ENCODE measurements at places on chromosomes 4 and X. TPM values are rescaled to one million over a fixed set of nuclear protein-coding genes. Genes with fewer than 3 reads are reported as not detected.

GRCh38 chr4:138740816-138741745, 274.5 kb upstream of the NOCT start:
- no peak for DNase-seq

- peak; percentile 41 for DNase-seq
Observed at GRCh38 chrX:38816155-38816554, 14.9 kb downstream of the MID1IP1 start.

DNA sequence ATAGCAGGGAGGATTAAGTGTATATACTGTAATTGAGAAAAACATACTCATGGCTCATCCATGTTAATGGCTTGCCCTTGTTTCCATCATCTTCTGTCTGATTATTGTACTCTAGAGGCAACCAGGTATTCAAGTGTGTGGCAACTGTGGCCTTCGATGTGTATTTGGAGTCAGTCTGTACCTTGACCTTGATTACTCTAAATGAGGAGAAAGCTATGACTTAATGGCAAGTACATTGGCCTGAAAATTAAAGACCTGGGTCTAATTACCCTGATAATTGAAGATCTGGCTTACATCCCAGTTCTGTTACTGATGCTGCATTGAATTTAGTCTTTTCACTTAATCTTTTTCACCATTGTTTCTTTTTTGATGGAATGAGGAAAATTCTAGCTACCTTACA, 409.2 kb downstream of the CCSER1 start:
- DNase-seq: no peak

DNA sequence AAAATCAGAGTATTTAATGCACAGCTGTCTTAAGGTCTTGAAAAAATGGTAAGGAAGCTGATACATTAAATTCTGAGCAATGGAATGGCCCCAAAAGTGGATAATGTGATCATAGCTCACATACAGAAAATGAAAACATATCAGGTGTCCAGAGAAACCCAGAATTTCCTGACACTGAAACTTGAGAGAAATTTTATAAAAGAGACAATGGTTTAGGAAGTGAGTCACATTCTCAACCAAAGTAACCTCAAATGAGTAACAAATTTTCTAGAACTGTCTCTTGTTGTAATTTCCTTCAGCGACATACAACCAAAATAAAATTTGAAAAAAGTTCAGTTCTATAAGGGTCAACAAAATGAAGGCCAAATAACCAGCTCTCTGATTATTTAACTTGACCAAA, 37.4 kb upstream of the PACRGL start:
- no peak for DNase-seq

- no peak for DNase-seq
Observed at GRCh38 chr4:177391287-177391686, 51.0 kb downstream of the AGA start.

The HSFX1 gene
- polyA plus RNA-seq: not detected

DNA sequence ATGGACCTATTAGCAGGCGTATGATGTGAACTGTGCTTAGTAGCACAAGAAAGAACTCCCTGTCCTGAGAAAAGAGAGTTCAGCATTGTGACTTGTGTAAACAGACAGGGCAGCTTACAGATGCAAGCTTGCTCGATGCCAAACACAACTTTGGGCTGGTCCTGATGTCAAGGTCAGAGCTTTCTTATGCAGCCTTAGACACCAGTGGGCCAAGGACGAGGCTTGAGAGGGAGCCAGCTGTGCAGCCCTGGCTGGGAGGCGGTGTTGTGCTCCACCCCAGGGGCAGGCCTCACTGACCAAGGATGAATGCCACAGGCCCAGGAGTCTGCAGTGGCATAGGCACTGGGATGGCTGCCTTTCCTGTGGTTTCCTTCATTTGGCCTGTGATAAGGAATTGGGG, 35.4 kb downstream of the JADE1 start:
- no peak for DNase-seq

DNA sequence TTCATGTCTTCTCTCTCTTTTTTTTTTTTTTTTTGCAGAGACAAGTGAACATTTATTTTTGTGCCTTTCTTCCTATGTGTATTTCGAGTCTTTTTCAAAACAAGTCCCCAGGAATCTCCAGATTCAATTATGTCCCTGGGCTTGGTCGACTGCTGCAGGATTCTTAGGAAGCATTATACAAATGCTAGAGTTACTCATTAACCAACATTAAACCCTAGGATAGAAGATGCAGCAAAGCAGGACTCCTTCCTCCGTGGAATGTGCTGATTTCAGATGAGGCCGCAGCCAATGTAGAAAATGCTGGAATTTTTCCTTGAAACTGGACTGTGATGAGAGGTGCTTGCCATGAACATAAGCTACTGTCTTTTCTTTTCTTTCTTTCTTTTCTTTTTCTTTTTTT, 3.4 kb downstream of the ZNF81 start:
- no peak for DNase-seq

DNA sequence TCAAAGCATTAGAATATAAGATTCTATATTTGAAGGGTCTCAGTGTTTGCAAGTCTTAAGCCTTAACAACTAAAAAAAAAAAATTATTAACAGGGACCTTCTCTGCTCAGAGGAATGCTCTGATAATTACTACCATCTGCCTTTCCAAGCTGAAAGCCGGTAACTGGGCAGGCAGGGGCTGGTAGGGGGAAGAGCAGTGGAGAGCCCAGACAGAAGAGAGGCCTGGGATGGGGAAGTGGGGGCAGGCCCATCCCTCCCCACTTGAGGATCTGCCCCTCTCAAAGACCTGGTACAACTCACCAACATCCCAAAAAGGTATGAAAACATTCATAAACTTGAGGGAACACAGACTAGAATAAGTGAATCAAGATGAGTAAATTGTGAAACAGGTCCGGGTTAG, 113.9 kb downstream of the QDPR start:
- no peak for DNase-seq

GRCh38 chrX:12878536-12878935, 11.7 kb downstream of the TLR7 start:
- no peak for DNase-seq

The TBC1D8B gene
- 0.50 TPM for polyA plus RNA-seq

The IQCM gene
- polyA plus RNA-seq: not detected

DNA sequence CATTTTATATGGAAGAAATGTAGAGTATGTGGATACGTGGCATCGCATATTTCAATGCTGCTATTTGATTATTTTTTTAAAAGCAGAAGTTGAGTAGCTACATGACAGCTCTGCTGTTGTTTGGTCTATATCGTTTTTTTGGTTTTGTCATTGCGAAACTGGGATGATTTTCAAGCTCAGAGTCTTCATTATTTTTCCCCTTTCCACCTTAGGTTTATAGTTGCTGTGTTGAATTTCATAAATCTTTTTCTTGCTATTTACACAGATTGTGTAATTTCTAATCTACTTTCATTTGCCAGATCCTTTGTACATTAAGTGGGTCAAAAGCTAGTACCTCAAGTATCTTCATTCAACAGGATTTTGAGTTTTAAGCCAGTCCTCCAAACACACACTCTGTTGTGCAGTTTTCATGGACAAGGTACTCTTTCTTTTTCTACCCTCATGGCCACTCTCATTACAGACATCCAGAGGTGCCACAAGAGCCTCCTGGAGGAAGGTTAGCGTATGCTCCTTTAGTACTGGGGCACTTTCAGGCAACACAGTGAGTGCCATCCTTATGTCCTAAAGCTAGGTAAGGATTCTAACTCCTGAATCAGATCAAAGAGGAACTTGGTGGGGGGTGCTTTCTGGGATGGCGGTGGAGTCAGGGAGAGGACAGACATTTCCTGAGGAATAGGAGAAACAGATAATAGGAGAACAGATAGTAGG, 123.2 kb downstream of the FHIP1A start:
- DNase-seq: no peak

DNA sequence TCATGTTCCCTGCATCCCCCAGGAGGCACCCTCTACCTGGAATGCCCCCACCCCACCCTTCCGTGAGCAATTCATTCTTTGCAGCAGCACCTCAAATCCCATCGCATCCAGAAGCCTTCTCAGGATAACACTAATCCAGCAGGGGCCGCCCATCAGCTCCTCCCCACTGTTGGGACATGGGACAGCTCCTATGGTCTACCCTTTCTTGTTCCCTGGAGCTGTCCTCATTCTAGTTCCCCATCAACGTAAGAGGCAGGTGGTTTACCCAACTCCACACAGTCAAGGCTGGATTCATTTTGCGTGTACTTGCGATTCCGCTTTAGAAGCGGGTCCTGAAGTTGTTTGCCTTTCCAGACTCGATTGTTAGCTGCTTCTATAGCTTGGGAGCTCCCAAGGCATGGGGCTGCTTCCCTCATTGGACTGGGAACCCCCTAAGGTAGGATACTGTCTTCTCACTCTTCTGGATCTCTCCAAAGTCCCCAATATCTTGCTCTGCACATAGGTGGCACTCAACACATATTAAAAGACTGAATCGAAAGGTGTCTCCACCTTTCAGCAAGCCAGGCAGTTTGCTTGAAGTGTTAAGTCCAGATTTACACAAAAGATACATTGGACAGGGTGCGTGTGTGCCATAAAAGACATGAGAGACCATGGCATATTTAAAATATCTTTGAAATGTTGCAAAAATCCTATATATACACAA, 942 bp upstream of the APLN start:
- DNase-seq: peak; percentile 33

DNA sequence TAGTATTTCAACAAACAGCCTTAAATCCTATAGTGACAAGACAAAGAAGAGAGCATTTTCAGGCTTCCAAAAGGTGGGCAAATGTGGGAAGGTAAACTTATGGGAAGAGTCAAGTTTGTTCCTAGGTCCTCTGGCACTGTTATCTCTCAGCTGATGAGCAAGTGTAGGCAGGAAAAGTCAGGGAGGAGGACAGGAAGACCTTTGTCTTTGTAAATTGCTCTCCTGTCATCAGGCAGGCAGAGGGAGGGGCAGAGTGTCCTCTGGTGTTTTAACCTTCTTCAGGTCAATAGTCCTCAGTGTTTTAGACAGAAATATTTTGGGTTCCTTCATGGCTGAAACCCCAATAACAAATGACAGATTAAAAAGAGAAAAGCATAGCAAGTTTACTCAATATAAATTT, 13.5 kb upstream of the GEMIN8 start:
- DNase-seq: no peak

The NDST3 gene
- not detected for polyA plus RNA-seq

The H2BW2 gene
- polyA plus RNA-seq: not detected

- DNase-seq: no peak
Observed at GRCh38 chr4:43276321-43276720, 383.8 kb downstream of the GRXCR1 start.

GRCh38 chr4:10161146-10161545, 44.5 kb upstream of the WDR1 start:
- no peak for DNase-seq

DNA sequence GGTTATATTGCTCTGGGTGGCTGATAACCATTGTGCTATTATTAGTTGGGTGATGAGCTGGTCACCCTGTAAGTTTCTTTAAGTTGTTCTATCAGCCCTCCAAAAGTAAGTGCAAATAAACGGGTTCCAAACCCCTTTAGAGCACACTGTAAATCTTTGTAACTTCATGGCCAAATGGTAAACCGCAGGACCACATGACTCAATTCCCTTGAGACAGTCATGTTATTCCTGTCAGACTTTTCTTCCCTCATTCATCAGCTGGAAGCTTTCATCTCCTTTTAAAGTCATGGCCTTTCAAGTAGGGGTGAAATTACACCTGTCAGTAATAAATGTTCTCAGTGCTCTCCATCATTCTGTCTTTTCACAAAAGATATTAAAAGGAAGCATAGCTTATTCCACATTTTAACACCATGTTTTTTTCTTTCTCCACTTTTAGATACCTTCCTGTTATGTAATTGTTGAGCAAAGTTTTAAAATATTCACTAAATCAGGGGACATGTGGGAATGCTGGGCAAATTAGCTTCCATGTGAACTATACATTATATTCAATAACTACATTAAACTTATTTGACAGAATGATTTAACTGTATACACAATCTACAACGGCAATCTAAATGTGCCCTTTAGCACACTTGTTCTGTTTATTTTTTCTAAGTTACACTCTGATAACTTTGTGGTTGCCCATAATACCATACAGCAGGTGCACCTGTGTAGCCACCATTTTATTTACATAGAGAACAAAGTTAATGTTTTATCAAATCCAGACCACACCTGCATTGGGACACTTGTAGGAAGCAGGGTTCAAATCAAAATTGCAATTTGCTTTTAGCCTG, 275.5 kb downstream of the CFAP299 start:
- no peak for DNase-seq

GRCh38 chr4:73631565-73632226, 11.5 kb upstream of the RASSF6 start:
- no peak for DNase-seq
